Pancreas (tissue), 10 donors: ENCODE measurements at places on chromosomes 1 and 21. TPM values are rescaled to one million over a fixed set of nuclear protein-coding genes. Genes with fewer than 3 reads are reported as not detected.

DNA sequence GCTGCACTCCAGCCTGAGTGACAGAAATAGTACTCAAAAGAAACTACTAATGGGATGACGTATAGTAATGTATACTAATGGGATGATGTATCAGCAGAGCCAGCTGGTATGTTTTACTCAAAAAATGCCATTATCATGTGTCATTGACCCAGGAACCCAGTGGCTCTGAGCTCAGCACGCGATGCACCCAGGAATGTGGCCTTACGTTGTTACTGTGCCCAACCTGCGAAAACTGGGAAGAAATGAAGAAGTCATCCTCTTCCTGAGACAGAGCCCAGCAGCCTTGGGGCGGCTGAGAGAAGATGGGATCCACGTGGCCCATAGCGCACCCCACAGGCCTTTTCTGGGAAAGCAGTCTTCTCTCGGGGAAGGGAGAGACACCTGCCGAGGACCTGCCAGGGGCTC lies 8.8 kb downstream of the UBE2J2 start:
- no peaks in the 10 kb centered on the region for H3K4me1 ChIP-seq
- no peak overlapping the region for H3K27ac ChIP-seq
- no peaks in the 10 kb centered on the region for H3K36me3 ChIP-seq
- no peak overlapping the region for H3K4me3 ChIP-seq

GRCh38 chr1:206422525-206422924 lies 47.8 kb upstream of the IKBKE start:
- no peak overlapping the region for H3K27ac ChIP-seq
- H3K4me3 ChIP-seq: no peak overlapping the region
- H3K36me3 ChIP-seq: no peaks in the 10 kb centered on the region
- no peaks in the 10 kb centered on the region for H3K27me3 ChIP-seq

DNA sequence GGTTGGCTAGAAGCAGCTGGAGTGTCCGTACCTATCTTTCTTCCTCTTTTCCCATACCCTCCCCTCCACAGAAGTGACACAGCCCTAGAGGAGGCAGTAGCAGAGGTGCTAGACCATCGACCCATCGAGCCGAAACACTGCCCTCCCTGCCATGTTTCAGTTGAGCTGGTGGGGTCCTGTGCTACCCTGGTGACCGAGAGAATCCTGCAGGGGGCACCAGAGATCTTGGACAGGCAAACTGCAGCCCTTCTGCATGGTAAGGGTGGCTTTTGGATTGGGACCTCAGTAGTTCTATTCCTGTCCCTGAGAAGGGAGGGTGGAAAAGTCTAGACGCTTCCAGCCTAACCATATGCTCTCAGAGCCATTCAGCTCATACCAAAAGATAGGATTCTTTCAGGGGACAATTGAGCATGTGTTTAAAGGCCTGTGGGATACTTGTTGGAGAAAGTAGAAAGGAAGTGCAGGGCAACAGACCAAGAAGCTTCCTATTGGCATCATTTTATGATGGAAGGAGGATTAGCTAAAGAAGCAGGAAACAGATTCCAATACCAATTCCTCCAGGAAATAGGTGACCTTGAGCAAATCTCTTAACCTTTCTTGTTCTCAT lies 11.7 kb upstream of the BNIPL start:
- peak; percentile 84 for DNase-seq
- H3K4me1 ChIP-seq: no peaks in the 10 kb centered on the region
- H3K4me3 ChIP-seq: no peak overlapping the region
- no peak overlapping the region for H3K27ac ChIP-seq
- no peaks in the 10 kb centered on the region for H3K27me3 ChIP-seq

GRCh38 chr1:23023174-23023845 lies 4.0 kb downstream of the KDM1A start:
- DNase-seq: no peak
- no peak overlapping the region for H3K27ac ChIP-seq
- no peaks in the 10 kb centered on the region for H3K36me3 ChIP-seq
- H3K27me3 ChIP-seq: no peaks in the 10 kb centered on the region

DNA sequence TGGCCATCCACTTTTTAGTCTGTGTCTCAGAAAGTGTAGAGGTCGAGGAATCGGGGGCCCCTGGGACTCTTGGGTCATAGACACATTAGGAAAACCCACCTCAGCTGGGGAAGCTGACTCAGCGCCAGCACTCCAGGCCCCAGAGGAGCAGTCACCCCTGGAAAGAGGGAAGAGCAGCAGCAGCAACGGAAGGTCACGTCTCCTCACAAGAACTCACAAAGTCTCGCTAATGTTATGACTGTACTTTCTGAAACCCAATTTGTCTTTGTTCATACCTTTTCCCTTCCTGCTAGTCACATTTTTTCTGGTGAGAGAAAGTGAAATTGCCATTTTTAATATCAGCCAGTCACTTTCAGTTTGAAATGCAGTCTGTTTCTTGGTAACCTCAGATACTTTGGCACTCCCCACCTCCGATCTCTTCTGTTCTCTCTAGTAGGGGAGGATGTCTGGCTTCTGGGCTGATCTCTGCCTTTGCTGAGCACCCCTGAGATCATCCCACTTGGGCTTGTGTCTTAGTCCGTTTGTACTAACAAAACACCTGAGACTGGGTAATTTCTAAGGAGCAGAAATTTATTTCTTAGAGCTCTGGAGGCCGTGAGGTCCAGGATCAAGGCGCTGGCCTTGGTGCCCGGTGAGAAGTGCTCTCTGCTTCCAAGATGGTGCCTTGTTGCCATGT lies 6.0 kb upstream of the NLRP3 start:
- no peak for DNase-seq
- no peaks in the 10 kb centered on the region for H3K36me3 ChIP-seq
- H3K4me1 ChIP-seq: no peaks in the 10 kb centered on the region
- no peak overlapping the region for H3K27ac ChIP-seq
- H3K27me3 ChIP-seq: no peaks in the 10 kb centered on the region
- H3K4me3 ChIP-seq: no peak overlapping the region

Gene PADI3
- total RNA-seq: not detected

Gene RXRG
- total RNA-seq: 0.35 TPM
